Substantia nigra (tissue), 51 donors: ENCODE measurements at places on chromosomes 4 and X.

DNA sequence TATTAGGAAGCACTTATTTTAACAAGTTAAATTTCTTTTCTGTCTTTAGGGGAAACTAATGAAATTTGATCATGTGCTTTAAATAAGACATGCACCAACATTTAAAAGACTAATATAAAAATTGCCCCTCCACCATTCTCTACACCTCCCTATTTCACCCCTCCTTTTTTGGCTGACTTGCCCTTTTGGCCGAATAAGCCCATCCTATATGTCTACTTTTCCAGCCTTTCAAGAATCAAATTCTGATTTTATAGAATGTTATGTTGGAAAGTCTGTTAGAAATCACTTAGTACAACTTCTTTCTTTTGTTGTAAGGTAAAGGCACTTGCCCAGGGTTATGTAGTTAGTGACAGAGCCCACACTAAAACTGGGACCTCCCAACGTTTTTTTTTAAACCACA, 1.8 kb downstream of the CAPN6 start:
- DNase-seq, result no peak

DNA sequence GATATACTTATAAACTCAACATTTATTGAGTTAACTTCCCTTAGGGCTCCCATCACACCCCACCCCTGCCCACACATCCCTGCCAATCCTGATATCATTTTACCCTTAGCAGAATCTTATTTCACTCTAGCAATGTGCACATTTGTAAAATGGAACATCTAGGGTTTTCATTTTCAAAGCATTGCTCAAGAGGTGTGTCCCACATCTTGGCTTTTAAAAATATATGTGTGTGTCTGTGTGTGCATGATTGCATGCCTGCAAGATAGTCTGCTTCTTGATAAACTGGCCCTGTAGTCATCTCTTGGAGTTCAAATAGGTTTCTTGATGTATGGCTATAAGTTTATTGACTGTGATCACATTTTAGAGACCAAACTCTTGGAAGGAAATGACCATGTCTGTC, 26.4 kb upstream of the EGF start:
- no peak for DNase-seq

DNA sequence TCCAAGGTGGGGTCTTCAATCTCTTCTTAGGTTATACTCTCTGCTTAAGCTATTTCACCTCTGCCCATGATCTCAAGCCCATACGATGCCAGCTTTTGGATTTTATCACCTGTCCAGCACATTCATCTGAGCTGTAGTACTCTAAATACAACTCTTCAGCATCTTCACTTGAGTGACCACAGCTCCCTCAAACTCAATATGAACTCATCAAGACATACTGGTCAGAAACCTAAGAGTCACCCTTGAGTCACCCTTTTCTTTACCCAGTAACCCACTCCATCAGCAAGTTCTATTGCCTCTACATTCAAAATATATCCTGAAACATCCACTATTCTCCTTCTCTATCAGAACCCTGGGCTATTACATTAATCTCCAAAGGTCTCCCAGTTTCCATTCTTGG, 69.4 kb downstream of the DCHS2 start:
- DNase-seq, result no peak

GRCh38 chr4:10192331-10192730, 75.7 kb upstream of the WDR1 start:
- DNase-seq, result no peak

DNA sequence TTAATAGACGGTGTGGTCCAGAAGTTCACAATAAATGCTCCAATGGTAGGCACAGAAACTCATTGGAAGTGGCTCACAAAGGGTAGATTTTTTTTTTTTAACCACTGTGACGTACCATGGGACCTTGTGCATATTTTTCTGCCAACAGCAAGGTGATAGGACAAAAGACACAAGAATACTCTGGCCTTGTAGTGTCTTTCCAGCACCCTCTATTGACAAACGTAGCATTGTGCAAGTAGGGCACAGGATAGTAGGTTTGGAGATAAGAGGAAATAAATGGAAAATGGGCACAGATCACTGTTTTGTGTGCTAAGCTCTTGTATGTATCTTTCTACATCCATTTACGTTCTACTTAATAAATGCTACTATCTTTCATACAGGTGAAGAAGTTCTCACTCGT, 2054.9 kb downstream of the PCDH7 start:
- no peak for DNase-seq

DNA sequence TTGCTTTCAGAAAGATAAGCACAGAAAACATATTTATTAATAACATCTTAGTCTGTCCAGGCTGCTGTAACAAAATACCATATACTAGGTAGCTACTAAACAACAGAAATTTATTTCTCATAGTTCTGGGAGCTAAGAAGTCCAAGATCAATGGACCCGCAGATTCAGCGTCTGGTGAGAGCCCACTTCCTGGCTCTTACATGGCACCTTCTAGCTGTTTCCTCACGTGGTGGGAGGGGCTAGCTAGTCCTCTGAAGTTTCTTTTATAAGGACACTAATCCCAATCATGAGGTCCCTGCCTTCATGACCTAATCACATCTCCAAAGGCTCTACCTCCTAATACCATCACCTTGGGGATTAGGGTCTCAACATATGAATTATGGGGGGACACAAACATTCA, 57.2 kb upstream of the AFF2 start:
- DNase-seq, result no peak

GRCh38 chr4:94639298-94639697, 118.5 kb upstream of the BMPR1B start:
- DNase-seq, result no peak

GRCh38 chr4:139942241-139942640, 211.7 kb downstream of the MAML3 start:
- DNase-seq, result no peak
